ENCODE measurements at places on chromosomes 3 and 15.
A peak's percentile ranks its signal among the peaks of the same experiment; 100 is the strongest.

- DNase-seq: no peak
These were observed 31.8 kb downstream of the PCOLCE2 start for GRCh38 chr3:142857056-142857455.

DNA sequence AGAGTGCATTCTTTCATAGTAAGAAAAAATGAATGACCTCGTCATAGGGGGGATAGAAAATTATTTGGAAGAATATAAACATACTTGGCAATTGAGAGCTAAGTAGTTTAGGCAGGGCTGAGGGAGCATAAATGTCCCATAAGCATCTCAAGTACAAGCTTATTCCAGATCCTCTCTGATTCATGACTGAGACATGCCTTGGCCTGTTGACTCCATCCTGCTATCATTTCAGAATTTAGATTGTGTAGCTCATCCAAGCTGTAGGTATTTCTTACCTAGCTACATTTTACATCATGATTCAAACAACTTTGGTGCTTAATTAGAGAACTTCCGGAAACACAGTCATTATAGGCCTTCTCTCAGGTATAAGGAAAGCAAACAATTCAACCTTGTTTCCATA, 12.3 kb downstream of the POGLUT1 start:
- no peak for DNase-seq

DNA sequence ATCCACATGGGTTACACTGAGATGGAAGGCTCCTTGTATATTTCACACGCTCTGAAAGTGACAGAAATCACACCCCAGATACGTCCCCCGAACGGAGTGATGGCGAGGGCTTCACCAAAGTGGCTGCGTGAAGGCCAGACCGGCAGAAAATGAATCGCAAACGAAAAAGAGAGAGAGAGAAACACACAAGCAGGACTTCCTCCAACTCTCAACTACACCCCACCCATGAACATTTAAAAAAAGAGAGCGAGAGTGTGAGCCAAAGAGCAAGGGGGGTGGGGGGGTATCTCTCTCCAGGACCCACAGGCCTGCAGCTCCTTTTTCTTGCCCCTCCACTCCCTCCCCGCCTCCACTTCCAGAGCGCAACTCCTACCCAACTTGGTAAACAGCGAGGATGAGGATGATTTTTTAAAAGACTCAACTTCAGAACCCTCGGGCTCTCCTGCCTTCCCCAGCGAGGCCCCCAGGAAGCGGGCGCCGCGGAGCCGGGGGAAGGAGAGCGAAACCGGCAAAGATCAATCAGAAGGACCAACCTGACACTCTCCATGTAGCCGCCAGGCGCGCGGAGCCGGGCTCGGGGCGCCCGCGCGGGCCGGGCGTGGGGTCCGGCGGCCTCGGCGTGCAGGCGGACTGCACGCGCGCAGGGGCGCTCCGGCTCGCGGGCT, 519.1 kb downstream of the FOXP1 start:
- DNase-seq: peak; percentile 47

DNA sequence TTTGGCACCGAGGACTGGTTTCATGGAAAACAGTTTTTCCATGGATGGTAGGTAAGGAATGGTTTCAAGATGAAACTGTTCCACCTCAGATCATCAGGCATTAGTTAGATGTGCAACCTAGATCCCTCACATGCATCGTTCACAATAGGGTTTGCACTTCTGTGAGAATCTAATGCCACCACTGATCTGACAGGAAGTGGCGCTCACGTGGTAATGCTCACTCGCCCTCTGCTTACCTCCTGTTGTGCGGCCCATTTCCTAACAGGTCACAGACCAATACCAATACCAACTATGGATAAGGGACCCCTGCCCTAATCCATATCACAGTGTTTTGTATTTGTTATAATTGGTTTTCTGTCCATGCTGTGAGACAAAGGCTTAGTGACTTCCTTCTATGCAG, 58.9 kb downstream of the SLMAP start:
- DNase-seq: no peak

- no peak for DNase-seq
These were observed 156.8 kb downstream of the ATP10A start for GRCh38 chr15:25706176-25706955.

- no peak for DNase-seq
These were observed 16.9 kb upstream of the P2RY1 start for GRCh38 chr3:152818027-152818426.

DNA sequence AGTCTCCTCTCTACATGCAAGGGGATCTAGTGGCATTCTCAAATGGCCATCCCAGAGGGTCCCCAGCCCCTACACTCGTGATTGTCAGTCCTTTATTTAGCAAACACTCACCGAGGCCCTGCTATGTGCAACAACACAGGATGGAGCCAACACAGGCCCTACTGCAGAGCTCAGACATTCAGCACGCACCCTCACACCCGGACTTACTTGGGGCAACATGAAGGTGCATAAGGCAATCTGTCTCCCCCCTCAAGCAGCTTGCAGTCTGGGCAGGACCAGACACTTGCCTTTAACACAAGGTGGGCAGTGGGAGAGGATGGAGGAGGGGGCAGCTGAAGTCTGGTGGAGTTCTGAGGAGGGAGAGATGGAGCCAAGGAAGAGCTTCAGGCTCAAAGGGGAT, 258.4 kb downstream of the XXYLT1 start:
- DNase-seq: no peak

DNA sequence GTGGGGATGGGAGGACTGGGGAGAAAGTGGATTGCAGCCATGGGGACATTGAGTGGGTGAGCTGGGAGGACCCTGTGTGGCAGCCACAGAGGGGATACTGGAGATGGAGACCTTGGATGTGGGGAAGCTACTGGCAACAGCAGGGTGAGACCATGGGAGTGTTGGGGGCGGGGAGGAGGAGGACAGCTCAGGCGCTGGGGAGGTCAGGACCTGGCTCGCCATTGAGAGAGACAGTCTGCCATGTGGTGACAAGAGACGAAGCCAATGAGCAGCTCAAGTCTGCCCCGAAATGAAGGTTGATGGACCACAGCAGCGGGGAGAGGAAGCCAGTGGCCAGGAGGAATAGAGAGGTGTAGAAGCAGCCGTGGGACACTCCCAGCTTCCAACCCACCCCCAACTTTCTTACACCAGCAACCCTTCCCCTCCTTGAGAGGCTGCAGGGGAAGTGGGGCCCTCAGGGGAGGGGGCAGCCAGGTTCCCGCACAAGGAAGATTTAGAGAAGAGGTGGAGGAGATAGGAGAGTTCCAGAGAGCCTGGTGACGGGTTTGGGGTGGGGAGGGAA, 118.1 kb downstream of the ASB7 start:
- no peak for DNase-seq

DNA sequence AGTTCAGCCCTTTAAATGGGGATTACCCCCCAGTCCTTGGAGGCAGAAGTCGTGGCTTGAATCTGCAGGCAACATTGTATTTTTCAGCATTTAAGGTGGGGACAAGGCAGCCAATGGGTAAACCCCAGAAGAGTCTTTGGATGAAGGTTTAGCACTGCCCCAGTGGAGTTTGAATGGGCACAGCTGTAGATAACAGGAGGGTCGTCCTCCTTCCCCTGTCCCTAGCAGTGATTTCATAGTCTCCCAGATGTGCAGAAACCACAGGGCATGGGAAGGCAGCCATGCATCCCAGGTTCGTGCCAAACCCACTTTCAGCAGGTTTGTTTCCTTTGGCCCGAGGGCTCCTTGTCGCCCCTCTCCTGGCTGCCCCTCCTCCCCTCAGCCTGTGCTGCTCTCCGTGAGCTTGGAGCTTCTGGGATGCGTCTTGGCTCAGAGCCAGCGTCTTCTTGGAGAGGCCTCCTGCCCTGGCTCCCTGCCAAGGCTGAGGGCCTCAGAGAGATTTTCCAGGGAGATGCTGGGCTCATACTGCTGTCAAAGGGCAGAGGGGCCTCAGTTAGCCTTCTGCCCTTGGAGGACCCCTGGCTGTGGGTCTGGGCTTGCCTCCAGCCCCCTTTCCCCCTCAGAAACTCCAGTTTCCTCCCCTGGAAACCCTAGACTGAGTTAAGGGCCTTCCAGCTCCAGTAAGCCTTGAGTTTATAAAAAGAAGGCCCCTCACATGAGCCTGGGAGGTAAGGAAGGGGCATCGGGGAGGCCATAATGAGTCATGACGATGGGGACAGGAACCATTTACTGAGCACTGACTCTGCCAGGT, 48.9 kb upstream of the POLG start:
- DNase-seq: peak; percentile 92

GRCh38 chr3:179933914-179934313, 102.8 kb downstream of the PEX5L start:
- no peak for DNase-seq

Data from NCI-H345 (cell line).